ENCODE measurements at places on chromosomes 5 and 9.

DNA sequence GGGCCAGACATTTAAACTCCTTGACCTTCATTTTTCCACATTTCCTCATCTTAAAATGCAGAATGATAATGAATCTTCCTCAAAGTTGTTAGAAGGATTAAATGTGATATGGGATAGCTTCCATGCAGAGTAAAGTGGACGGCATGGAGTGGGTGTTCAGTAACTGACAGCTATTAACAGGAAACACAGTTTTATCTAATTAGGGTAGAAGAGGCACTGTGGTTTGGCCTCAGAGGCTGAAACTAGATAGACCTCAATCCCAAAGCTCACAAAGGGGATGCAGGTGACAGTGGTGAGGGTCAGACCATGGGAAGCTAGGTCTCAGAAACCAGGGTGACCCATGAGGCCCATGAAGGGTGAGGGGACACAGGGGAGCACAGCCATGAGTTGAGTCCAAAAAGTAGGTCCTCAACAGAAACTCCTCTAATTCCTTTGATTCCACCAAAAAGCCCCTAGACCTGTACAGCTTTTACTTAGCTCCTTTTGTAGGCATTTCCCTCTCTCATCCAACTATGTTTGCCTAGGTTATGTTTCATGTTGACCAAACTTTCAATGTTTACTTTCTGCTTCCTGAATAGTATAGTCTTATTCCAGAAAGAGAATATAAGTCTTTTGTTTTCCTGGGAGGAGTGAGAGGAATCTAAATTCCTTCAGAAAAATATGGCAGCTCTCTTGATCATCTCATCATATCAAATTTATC lies 27.9 kb upstream of the GLDC start:
- DNase-seq, result no peak

DNA sequence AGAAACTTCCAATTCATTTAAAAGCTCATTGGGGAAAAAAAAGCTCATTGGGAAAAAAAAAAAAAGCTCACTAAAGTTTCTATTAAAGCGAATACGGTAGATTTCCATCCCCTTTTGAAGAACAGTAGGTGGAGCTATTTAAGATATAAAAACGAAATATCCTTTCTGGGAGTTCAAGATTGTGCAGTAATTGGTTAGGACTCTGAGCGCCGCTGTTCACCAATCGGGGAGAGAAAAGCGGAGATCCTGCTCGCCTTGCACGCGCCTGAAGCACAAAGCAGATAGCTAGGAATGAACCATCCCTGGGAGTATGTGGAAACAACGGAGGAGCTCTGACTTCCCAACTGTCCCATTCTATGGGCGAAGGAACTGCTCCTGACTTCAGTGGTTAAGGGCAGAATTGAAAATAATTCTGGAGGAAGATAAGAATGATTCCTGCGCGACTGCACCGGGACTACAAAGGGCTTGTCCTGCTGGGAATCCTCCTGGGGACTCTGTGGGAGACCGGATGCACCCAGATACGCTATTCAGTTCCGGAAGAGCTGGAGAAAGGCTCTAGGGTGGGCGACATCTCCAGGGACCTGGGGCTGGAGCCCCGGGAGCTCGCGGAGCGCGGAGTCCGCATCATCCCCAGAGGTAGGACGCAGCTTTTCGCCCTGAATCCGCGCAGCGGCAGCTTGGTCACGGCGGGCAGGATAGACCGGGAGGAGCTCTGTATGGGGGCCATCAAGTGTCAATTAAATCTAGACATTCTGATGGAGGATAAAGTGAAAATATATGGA lies at the start of gene PCDHGA12:
Gene PCDHGA12, plus strand, starts transcription at position 176 of the 782 bp plus-strand sequence. Its CDS starts 253 bp downstream, at position 429.
- DNase-seq, result peak; percentile 19

DNA sequence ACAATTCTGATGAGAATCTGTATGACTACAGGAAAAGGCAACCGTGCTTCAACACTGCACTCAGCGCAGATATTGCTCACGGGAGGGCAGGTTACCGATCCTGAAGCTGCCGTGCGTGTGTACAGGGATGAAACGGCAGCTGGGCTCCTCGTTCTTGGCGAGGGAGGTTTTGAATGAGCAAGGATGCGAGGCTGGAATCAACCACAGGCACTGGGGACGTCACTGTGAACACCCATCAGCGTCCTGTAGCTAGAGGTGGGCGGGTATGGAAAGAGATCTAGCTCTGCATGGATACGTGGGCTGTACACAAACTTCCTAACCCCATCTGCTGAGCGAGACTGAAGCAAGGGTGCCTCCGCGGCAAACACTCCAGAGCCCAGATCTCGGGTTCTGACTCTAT lies 84.3 kb upstream of the COL5A1 start:
- DNase-seq, result no peak

DNA sequence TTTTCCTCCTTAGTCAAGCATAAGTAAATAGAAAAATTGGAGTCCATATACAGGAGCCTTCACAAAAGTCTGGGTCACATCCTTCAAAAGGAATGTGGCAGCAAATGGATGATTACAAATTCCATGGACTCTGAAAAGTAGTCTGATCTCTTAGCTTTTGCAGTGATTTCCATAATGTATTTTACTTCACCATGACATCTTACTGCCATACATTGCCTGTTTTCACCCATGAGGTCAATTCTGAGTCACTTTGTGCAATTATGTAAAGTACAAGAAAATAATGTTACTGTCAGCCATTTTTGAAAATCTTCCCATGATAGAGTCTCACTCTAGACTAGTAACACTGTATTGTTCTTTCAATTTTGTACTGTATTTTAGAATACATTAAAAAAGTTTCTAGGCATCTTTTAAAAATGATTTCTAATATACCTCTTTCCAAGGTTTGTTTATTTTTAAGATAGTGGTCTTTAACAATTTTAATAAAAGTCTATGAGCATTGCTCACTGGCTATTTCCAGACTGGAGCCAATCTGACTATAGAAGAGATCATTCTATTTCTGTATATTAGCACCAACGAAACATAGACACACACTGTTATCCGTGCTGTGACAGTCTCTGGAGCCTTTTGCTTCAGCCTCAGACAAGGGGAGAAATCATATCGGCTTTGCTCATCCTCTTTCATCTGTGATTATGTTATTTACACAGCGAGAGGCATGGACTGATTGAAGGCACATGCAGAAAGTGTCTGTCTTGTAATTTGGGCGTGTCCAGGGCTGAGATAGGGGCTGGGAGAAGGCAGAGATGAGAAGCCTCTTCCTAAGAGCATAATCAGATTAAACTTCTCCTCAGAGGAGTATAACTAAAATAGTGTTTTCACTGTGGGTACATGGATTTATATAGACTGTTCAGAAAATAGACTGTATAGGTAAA lies 22.9 kb upstream of the ACTBL2 start:
- DNase-seq, result no peak

GRCh38 chr5:132289097-132289496 lies 5.1 kb upstream of the SLC22A4 start:
- no peak for DNase-seq

- no peak for DNase-seq
Measured at GRCh38 chr5:154042766-154043165, 4.0 kb downstream of the MFAP3 start.

- no peak for DNase-seq
Measured at GRCh38 chr9:131982671-131983239, 96.9 kb downstream of the MED27 start.

- DNase-seq, result peak; percentile 9
Measured at GRCh38 chr9:72305102-72305546, 59.9 kb downstream of the ZFAND5 start.

DNA sequence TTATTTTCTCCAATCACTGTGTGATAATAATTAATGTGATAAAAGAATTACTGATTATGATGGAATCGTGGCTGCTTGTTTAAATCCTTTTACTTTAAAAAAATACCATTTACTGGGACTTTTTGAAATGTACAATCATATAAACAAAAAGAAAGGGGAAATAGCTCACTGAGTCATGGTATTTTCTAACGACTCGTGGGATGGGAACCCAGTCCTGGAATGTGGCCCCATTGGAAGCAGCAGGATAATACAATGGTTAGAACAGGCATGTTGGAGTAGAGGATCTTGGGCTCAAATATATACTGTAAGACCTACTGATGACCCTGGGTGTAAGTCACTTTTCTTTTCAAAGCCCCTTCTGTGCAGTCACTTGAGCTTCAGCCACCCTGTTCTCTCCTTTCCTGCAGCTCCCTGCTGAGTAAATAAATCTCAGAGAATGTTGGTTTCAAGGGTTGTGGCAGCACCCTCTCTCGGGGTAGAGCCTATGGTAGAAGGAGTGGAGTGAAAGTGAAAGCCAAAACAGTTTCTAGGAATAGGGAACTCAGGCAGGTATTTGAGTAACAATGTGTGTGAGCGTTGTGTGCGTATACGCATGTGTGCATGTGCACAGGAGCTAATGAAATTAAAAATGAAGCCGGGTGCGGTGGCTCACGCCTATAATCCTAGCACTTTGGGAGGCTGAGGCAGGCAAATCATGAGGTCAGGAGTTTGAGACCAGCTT lies 40.8 kb upstream of the LARP1 start:
- DNase-seq, result no peak

DNA sequence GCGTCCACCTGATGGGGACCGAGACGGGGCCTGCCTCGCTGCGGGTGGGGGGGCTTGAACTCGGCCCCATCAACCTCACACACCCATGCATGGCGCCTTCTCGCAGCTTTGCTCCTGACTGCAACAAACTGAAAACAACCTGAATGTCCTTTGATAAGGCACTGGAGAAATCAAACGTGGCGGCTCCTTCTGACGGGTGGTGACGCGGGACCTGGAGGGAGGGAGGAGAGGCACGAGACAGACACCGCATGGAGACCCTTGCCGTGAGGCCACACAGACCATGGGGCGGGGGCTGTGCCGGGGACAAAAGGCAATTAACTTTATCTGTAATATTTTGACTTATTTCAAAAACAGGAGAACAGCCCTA lies 48.6 kb downstream of the NACC2 start:
- no peak for DNase-seq

DNA sequence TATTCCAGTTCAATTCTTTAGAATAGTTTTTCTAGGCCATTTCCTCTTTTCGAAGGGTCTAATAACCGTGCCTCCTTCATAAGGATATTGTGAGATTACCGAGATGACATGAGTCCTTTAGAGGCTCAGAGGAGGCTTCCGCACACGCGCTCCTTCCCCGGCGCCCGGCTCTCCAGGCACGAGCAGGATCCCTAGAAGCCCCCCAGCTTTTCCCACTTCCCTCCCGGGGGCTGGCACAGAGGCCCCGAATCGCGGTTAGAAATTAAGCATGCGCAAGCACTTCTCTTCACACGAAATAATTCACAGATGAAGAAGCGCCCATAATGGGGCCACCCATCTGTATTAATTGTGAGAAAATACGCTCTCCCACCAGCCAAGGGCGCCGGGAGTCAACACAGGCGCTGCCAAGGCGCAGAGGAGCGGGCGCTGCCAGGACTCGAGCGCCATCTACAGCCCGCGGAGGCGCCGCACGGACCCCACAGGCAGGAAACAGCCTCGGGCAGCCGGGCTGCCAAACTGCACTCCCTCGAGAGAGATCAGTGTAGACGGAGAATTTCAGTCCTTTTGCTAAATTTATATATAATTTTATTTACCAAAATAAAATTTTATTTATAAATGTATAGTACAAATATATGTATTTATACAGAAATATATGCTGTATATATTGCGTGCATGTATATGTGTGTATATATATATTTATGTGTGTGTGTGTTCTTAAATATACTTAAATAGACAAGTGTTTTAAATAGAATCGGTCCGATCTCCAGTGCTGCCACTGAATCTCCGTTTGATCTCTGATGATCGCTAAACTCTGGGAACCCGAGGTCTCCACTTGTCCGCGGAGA lies 258.1 kb upstream of the NFIL3 start:
- DNase-seq, result peak; percentile 67

DNA sequence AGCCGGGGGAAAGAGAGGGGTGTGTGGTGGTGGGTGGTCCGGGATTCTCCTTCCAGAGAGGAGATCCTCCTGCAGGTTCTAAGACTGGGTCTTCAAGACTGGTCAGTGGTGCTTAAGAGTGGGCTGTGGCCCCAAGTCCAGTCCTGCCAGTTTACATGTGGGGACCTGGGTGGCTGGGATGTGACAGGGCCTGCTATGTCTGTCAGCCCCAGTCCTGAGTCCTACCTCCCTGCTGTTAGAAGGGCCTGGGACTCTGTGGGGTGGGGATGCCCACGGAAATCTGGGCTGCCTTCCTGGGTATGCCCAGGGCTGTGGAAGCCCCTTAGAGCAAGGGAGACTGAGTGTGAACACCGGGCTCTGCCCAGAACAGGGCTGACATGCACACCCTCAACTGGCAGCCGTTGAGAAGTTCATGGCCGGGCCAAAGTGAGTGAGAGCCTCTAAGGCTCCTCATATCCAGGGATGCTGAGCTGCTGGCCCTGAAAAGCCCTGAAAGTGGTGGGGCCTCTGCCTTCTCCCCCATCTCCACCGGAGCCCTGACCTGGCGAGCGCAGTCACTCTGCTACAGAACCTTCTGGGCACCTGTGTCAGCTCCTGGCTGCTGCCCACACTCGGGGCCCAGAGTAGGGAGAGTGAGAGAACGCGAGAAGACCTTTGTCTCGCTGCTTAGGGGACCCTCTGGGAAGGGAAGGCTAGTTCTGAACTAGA lies 1.7 kb downstream of the PHF2 start:
- DNase-seq, result no peak

DNA sequence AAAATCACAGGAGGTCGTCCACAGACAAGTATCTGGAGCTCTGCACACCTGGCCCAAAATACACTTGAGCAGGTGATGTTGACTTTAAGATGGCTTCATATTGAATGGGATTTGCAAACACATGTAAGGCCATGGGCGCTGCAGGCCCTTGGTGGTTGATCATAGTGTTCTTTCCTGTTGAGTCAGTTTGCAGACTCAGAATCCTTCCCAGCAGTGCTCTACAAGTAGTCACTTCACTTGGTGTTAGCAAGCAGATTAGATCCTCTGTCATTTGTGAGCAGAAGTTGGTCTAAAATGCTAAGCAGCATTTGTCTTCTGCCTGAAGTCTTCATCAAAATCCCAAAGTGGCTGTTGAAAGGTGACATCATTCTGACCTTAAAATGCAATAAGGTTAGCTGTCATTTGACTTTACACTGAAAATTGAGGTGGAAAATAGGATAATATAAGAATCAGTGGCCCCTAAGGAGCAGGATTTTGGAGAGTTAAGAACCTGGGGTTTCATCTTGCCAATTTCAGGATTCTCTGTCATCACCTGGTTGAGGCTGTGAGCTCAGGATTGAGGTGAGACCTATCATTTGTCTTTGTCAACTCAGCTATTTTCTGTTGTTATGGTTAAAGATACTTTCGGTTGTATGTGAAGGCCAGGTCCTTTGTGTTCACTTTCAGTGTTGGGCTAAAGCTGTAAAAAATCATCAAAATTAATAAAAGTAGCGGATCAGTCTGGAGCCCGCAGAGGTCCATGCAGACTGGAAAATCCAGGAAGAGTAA lies 114.5 kb downstream of the LRRC70 start:
- DNase-seq, result no peak

- no peak for DNase-seq
Measured at GRCh38 chr9:34551751-34552605, 29.2 kb upstream of the ENHO start.

- DNase-seq, result no peak
Measured at GRCh38 chr9:73179589-73179988, 27.9 kb downstream of the ANXA1 start.

DNA sequence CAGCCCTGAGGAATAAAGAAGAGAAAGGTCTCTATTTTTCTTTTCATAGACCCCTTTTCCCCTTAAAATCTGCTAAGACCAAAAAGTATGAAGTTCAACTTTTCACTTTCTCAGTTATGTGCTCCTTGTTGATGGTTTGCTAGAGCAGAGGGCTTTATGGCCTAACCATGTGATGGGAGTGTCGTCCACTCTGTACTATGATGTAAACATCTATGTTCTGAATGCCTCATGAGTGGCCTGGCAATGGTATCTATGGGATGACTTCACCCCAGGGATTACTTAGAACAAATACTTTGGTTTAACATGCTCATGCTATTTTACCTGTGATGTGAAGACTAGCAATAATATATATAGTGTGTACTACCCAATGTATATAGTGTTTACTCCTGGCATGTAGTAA lies 43.7 kb upstream of the MIER3 start:
- no peak for DNase-seq
